Renal cortical epithelial cell (primary cell): ENCODE measurements at places on chromosomes 1 and 21. TPM values are rescaled to one million over a fixed set of nuclear protein-coding genes. Genes with fewer than 3 reads are reported as not detected.

BGLAP gene
- 0.15 TPM in 1 of 2 replicates, not detected in the other for total RNA-seq

ST6GALNAC3 gene
- total RNA-seq = 0.50 and 0.69 TPM in 2 replicates

TSPAN2 gene
- 9.8 and 14.1 TPM in 2 replicates for total RNA-seq

SH3BGR gene
- 2.1 TPM in 1 of 2 replicates, not detected in the other for total RNA-seq

TMIGD3 gene
- total RNA-seq = not detected in 2 replicates
